Activated naive CD8-positive, alpha-beta T cell treated with anti-CD3 and anti-CD28 coated beads for 36 hours (primary cell): ENCODE measurements at places on chromosomes 11 and 22. TPM values are rescaled to one million over a fixed set of nuclear protein-coding genes. Genes with fewer than 3 reads are reported as not detected.

The PAMR1 gene
- not detected for total RNA-seq

The GGTLC2 gene
- total RNA-seq: not detected

The SLC6A5 gene
- total RNA-seq: not detected

The KRTAP5-11 gene
- not detected for total RNA-seq

The ELMOD1 gene
- not detected for total RNA-seq

The C22orf42 gene
- not detected for total RNA-seq

The FIBIN gene
- total RNA-seq: not detected

The SPDYC gene
- total RNA-seq: not detected

The MUC2 gene
- total RNA-seq: not detected

The FOSL1 gene
- 15.8 TPM for total RNA-seq

The OR8G1 gene
- total RNA-seq: not detected

The PGR gene
- not detected for total RNA-seq

The DBX1 gene
- not detected for total RNA-seq

DNA sequence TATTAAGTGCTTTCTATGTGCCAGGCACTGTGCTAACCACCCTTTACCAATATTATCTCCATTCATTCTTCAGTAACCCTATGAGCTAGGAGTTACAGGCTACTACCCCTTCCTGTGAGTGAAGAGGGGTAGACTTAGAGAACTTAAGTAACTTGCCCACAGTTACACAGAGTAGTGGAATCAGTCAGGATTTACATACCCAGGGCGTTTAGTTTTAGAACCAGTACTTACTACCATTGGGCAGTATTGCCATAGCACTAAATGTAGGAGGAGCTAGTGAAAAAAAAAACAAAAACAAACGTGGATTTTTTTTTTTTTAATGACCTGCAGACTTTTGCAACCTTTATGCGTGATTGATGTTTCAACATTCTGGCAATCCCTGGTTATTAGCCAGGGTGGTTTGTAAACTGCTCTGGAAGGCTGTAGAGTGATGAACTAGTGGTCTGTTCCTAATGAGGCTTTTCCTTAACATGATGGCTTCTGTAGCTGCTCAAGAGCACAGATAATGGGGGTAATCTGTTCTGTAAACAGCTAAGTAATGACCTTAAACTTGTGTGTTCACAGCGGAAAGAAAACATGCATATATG is 11.4 kb downstream of the TBCEL start:
- H3K27me3 ChIP-seq: no peaks in the 10 kb centered on the region
- H3K4me3 ChIP-seq: no peak overlapping the region
- H3K4me1 ChIP-seq: peaks cover 38% of the 10 kb centered on the region
- no peak for DNase-seq
- H3K36me3 ChIP-seq: peaks cover 18% of the 10 kb centered on the region
- no peak overlapping the region for H3K27ac ChIP-seq

DNA sequence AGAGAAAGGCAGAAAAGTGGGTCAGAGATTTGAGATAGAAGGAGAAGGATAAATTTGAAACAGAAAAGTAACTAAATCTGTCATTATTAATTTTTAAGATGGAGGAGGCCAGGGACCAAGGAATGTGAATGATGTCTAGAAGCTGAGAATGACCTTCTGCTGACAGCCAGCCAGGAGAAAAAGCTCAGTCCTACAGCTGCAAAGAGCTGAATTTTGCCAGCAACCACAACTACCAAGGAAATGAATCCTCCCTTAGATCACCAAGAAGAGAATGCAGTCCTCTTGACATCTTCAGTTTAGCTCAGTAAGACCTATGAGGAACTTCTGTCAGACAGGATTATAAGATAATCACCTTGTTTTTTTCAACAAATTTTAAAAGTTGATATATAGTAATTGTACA is 538.2 kb downstream of the LRRC4C start:
- no peak overlapping the region for H3K27ac ChIP-seq
- DNase-seq: no peak
- H3K4me3 ChIP-seq: no peak overlapping the region
- H3K4me1 ChIP-seq: no peaks in the 10 kb centered on the region
- H3K36me3 ChIP-seq: no peaks in the 10 kb centered on the region
- no peaks in the 10 kb centered on the region for H3K27me3 ChIP-seq

DNA sequence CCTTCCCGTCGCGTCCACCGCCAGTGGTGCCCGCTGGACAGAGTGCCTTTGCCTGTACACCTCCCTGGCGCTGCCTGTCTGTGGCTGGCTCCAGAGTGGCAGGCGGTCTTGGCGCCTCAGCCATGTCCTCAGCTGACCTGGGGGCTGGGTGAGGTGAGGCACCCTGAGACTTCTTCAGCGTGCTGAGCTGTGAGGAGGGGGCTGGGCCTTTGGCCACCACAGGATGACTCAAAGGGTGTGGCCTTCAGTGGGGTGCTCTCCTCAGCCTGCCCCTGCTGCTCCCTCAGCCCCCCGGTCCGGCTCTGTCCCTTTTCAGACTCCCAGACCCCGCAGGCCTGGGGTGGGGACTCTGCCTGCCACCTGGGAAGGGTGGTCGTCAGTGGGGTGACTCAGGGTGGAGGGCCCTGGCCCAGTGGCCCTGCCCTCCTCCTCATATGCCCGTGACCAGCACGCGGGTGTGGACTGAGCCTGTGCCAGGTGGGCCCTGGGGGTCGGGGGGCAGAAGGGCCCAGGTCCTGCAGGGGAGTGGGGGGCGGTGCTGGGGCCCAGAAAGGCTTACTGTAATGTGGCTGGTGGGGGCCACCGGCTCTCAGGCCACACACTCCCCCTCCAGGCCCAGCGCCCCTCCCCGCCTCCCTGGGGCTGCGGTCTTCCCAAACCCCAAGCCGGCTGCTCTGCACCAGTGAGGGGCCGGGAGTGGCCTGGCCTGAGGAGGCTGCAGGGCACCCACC is 15.9 kb downstream of the CRELD2 start:
- peak overlapping the region; percentile 25 for H3K27ac ChIP-seq
- peak overlapping the region; percentile 70 for H3K4me3 ChIP-seq
- peaks cover 1% of the 10 kb centered on the region for H3K36me3 ChIP-seq
- no peaks in the 10 kb centered on the region for H3K27me3 ChIP-seq

DNA sequence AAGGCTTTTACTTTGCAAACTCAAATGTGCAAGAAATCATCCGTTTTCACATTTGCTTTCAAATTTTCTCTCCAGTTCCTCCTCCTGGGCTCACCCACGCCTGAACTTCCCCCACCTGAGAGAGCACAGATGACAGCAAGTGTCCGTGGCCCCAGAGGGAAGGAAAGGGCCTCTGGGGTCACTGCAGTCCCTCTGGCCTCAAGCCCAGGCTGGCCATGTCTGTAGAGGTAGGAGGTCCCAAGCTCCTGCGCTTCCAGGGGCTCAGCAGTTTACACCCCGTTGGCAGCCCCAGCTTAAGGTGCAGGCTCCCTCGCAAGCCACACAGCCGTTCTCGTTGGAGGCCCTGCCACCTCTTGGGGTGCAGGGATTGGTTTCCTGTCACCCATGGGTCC is 40.5 kb upstream of the PRDM11 start:
- no peak for DNase-seq
- no peak overlapping the region for H3K4me3 ChIP-seq
- H3K36me3 ChIP-seq: no peaks in the 10 kb centered on the region

DNA sequence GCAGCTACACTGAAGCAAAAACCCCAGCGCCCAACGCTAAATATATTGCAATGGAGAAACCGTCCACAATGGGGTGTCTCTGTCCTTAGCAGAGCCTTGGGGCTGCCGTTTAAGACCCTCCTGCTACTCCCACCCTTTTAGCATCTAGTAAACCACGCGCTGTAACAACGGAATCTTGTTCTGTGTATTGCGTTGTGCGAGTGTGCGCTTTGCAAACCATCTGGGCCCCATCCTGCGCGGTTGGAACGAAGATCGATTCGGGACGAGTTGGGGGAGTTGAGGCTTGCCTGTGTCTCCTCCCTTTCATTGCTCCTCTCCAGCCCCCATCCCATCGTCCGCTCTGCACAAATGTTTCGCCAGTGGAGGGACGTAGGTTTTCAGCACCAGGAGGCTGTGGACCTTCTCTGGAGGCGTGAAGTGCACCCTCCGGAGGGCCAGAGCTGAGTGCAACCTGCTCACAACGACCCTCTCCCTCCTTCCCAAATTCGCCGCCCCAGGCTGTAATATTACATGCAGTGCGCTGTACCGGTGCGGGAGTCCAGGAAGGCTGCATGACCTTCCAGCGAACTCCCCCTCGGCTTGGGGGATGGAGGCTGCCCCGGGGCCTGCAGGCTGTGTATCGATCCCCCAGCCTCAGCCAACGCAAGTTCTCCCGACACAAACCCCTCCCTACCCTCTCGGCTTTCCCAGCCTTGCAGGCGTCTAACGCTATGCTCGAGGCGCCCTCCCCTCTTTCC is 1.6 kb upstream of the KMT2A start:
- H3K27ac ChIP-seq: peak overlapping the region; percentile 92
- peaks cover 20% of the 10 kb centered on the region for H3K4me1 ChIP-seq
- H3K27me3 ChIP-seq: no peaks in the 10 kb centered on the region
- peak overlapping the region; percentile 94 for H3K4me3 ChIP-seq
- DNase-seq: peak; percentile 57
- peaks cover 2% of the 10 kb centered on the region for H3K36me3 ChIP-seq

DNA sequence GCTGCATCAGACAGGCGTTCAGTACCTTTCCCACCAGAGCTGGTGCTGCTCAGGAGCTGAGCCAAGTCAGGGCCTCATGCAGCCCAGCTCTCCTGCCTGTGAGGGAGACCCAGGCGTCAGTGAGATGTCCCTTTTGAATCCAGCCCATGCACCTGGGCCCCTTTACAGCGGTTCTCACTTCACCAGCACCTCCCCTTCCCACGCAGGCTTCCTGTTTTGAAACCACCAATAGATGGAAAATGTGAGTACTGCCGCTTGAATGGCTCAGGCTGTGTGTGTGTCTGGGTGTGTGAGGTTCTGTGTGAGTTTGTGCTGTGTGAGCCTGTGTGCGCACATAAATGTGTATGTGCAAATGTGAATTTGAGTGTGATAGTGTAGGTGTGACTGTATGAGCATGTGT is 88.4 kb downstream of the UBASH3B start:
- peak; percentile 87 for DNase-seq
- H3K27me3 ChIP-seq: no peaks in the 10 kb centered on the region
- peaks cover 35% of the 10 kb centered on the region for H3K4me1 ChIP-seq
- no peak overlapping the region for H3K4me3 ChIP-seq
- peaks cover 12% of the 10 kb centered on the region for H3K36me3 ChIP-seq

DNA sequence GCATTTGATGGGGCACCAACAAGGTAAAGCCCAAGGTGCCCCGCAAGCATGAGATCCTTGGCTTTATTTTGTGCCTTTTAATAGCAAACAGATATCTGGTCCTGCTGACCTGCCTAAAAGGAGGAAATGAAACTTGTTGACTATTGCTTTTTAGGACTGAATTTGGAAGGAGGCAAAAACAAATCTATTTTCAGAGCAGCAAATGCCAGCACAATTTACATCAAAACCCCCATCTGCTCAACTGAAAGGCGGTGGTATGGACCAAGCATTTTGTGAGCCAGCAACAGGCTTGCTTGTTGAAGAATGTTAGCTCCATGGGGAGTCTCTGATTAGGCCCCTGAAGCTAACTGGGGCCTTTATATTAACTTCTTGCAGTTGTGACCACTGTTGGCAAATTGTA is 192.6 kb upstream of the E2F8 start:
- no peaks in the 10 kb centered on the region for H3K4me1 ChIP-seq
- no peak overlapping the region for H3K4me3 ChIP-seq
- no peak for DNase-seq
- H3K27ac ChIP-seq: no peak overlapping the region
- H3K36me3 ChIP-seq: no peaks in the 10 kb centered on the region
- H3K27me3 ChIP-seq: peaks cover 34% of the 10 kb centered on the region

DNA sequence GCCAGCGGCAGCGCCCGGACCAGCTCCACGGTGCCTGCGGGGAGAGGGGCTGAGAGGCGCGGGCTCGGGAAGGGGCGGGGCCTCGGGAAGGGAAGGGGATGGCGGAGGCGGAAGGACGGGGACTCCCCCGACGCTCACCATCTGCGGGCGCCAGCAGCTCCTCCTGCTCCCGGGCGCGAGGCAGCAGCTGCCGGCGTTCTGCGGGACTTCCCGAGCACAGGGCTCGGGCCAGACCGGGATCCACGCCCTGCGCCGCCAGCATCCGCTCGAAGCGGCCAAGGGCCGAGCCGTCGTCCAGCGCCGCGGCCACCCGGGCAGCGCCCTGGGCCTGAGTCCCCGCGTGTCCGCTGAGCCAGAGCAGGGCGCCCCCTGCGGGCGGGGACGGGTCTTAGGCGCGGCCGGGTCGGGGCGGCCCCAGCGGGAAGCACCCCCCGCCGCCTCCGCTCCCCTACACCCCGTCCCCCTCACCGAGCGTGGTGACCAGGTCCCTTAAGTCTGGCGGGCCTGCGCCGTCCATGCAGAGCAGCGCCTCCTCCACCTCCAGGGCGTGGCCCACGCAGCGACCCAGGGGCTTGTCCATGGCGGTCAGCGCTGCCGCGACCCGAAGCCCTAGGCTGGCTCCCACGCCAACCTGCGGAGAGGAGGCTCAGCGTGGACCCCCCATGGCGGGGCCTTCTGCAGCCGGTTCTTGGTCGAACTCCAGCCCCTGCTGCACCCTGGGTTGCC is 873 bp upstream of the SCO2 start:
- peaks cover 40% of the 10 kb centered on the region for H3K36me3 ChIP-seq
- peak overlapping the region; percentile 97 for H3K4me3 ChIP-seq
- peak overlapping the region; percentile 90 for H3K27ac ChIP-seq

- DNase-seq: peak; percentile 87
- no peaks in the 10 kb centered on the region for H3K27me3 ChIP-seq
- H3K27ac ChIP-seq: peak overlapping the region; percentile 97
- no peaks in the 10 kb centered on the region for H3K36me3 ChIP-seq
- peak overlapping the region; percentile 91 for H3K4me3 ChIP-seq
- peaks cover 42% of the 10 kb centered on the region for H3K4me1 ChIP-seq
Observed at GRCh38 chr11:118930094-118930712, 4.5 kb upstream of the BCL9L start.

DNA sequence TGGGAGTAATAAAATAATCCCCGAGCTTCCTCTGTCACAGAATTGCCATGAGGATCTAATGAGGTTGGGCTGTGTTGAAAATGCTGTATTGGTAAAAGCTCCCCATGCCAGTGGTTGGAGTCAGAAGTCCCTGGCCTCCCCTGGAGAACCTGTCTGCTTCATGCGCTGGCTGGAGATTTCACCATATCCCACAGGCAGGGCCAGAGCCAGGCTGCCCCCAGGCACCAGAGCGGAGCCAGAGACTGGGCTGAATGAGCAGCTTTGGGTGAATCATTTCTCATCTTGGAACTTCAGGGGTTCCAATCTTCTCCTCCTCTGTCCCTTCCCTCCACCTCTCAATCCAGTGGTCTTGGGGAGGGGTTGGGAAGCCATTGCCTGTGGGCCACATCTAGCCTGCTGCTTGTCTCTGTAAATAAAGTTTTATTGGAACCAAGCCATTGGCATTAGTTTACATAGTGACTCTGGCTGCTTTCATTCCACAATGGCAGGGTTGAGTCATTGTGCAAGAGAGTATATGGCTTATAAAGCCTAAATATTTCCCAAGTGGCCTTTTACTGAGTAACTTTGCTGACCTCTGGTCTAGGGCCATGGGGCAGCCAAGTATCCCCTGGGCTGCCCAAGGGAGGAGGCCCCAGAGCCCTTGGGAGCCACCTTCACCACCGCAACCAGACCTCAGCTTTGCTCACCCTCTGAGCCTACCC is 35.2 kb downstream of the LRRC10B start:
- H3K36me3 ChIP-seq: peaks cover 1% of the 10 kb centered on the region
- DNase-seq: no peak
- peaks cover 37% of the 10 kb centered on the region for H3K27me3 ChIP-seq
- no peak overlapping the region for H3K4me3 ChIP-seq
- no peaks in the 10 kb centered on the region for H3K4me1 ChIP-seq
